ENCODE measurements at places on chromosomes 7 and 10. TPM values are rescaled to one million over a fixed set of nuclear protein-coding genes. Genes with fewer than 3 reads are reported as not detected.

Gene PNLIPRP3
- total RNA-seq, result not detected

Gene KIAA1549
- 1.3 TPM for total RNA-seq

Gene NXPH1
- total RNA-seq, result not detected

Gene IDI2
- total RNA-seq, result not detected

Gene AGK
- total RNA-seq, result 45.3 TPM

Gene HMX2
- total RNA-seq, result not detected

Gene NUTM2A
- total RNA-seq, result not detected

Gene CHN2
- total RNA-seq, result not detected

Gene CISD1
- total RNA-seq, result 39.6 TPM

Gene SLC16A12
- total RNA-seq, result not detected

Gene GNAI1
- total RNA-seq, result not detected

Gene ACSM6
- total RNA-seq, result not detected

Gene RFC2
- total RNA-seq, result 40.6 TPM

Gene STK31
- total RNA-seq, result not detected

Gene FZD1
- total RNA-seq, result 1.9 TPM

Gene IFIT1B
- not detected for total RNA-seq

Gene TMEM209
- total RNA-seq, result 7.8 TPM

Gene AOC1
- not detected for total RNA-seq

Gene CALN1
- total RNA-seq, result not detected

Gene RAB19
- not detected for total RNA-seq

Gene SLC26A5
- not detected for total RNA-seq

Gene DNAJC9
- total RNA-seq, result 43.4 TPM

Gene SP4
- total RNA-seq, result 13.8 TPM

Gene ECHDC3
- 0.86 TPM for total RNA-seq

Gene AIFM2
- total RNA-seq, result 0.74 TPM

Gene AKR1C4
- not detected for total RNA-seq

Gene SPDYE17
- total RNA-seq, result not detected

Gene LIPM
- total RNA-seq, result not detected

Gene CLCN1
- not detected for total RNA-seq

Gene CCL24
- not detected for total RNA-seq

Gene NPC1L1
- total RNA-seq, result not detected

Gene SKAP2
- 3.0 TPM for total RNA-seq

Gene SFMBT2
- total RNA-seq, result 0.06 TPM

Gene NHLRC2
- 21.0 TPM for total RNA-seq

Gene CYP3A4
- not detected for total RNA-seq

Gene ELAPOR2
- 28.7 TPM for total RNA-seq

Gene PNLIP
- not detected for total RNA-seq

Gene BTAF1
- 25.6 TPM for total RNA-seq

Gene FAM25G
- not detected for total RNA-seq

Gene DPP6
- total RNA-seq, result 11.1 TPM

Gene IGFBP1
- not detected for total RNA-seq

Gene COL1A2
- 14.3 TPM for total RNA-seq

Gene ENKUR
- not detected for total RNA-seq

Gene TMEM273
- not detected for total RNA-seq

Gene RAB18
- 35.1 TPM for total RNA-seq

Gene SCIN
- total RNA-seq, result not detected

Gene WNT8B
- total RNA-seq, result 0.44 TPM

Gene TNKS2
- total RNA-seq, result 38.4 TPM

Gene CPEB3
- total RNA-seq, result 1.1 TPM

Gene ZNF804B
- total RNA-seq, result not detected

Gene USP6NL
- 7.8 TPM for total RNA-seq

Gene COBL
- total RNA-seq, result not detected

Gene PLEKHS1
- total RNA-seq, result not detected

Gene OPN1SW
- not detected for total RNA-seq

Gene SPAM1
- total RNA-seq, result not detected

Gene PRSS58
- not detected for total RNA-seq

Gene AMZ1
- not detected for total RNA-seq

Gene CUBN
- 0.06 TPM for total RNA-seq

Gene MYL10
- total RNA-seq, result 0.17 TPM

All from G401 (cell line).